ENCODE measurements at places on chromosomes 11 and 22.

DNA sequence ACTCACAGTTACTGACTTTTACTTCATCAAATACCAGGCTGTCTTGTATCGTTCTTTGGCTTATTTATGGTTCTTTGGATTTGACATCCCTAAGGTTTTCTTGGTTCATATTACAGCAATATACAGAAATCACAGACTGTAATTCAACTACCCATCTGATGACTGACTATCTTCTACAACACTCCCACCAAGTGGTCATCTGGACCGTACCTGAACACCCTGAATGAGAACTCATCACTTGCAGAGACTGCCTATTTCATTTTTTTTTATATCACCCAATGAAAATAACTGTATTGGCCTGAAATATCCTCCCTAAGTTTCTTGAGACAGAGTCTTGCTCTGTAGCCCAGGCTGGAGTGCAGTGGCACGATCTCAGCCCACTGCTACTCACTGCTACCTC, 9.5 kb upstream of the UPB1 start:
- DNase-seq: no peak

GRCh38 chr11:102378818-102379217, 31.8 kb downstream of the BIRC2 start:
- no peak for DNase-seq

GRCh38 chr11:1912289-1912878, 7.1 kb upstream of the TNNT3 start:
- DNase-seq: no peak

DNA sequence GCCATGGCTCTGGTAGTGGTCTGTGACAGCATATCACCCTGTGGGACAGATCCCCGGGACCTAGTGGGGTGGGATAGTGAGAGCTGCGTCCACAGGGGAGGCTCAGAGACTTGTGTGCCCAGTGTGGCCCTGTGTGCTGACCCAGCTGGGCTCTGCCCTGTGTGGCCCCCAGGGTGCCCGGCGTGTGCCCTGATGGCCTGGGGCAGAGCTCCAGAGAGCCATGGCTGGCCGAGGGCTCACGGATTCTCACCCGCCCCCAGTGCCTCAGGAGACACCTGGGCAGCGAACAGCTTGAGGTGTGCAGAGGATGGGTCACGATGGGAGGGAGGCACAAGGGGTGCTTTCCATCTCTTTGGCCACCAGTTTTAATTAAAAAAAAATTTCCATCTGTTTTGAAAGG, 11.8 kb downstream of the LRP5 start:
- DNase-seq: no peak

GRCh38 chr11:29482510-29482909, 534.3 kb downstream of the KCNA4 start:
- DNase-seq: no peak

- no peak for DNase-seq
These were observed 15.9 kb upstream of the IRAG1 start for GRCh38 chr11:10709299-10710086.

All from activated naive CD8-positive, alpha-beta T cell treated with anti-CD3 and anti-CD28 coated beads for 36 hours (primary cell).